ENCODE measurements at places on chromosomes 7 and 10. TPM values are rescaled to one million over a fixed set of nuclear protein-coding genes. Genes with fewer than 3 reads are reported as not detected.

- no peak for DNase-seq
Measured at GRCh38 chr10:84097787-84098353, 41.4 kb upstream of the GHITM start.

DNA sequence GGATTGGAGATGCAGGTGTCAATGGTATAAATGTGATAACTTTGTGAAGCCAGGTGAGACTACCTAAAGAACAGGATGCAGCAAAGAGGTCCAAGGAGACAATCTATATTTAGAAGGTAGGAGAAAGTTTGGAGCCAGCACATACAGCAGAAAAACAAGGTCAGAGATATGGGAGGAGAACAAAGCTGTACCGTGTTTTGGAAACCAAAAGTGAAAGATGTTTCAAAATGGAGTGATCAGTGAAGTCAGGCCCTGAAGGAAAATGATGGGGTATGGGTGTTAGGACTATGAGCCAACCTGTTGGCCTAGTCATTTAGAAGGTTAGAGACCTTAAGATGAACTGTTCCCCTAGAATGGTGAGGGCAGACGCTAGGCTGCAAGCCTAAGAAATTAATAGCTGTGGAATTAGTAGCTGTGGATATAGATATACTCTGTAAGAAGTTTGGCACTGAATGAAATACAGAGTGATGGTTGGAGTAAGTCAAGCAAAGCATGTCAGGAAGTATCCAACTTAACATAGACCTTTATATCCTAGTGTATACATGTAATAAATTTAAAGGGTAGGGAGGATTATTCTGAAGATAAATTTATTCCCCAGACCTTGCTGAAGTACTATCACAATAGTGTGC, 149.8 kb upstream of the WNT16 start:
- no peak for DNase-seq

Gene KLF6
- polyA plus RNA-seq = 41.8 TPM

- no peak for DNase-seq
Measured at GRCh38 chr10:97128039-97128492, 57.7 kb downstream of the SLIT1 start.

DNA sequence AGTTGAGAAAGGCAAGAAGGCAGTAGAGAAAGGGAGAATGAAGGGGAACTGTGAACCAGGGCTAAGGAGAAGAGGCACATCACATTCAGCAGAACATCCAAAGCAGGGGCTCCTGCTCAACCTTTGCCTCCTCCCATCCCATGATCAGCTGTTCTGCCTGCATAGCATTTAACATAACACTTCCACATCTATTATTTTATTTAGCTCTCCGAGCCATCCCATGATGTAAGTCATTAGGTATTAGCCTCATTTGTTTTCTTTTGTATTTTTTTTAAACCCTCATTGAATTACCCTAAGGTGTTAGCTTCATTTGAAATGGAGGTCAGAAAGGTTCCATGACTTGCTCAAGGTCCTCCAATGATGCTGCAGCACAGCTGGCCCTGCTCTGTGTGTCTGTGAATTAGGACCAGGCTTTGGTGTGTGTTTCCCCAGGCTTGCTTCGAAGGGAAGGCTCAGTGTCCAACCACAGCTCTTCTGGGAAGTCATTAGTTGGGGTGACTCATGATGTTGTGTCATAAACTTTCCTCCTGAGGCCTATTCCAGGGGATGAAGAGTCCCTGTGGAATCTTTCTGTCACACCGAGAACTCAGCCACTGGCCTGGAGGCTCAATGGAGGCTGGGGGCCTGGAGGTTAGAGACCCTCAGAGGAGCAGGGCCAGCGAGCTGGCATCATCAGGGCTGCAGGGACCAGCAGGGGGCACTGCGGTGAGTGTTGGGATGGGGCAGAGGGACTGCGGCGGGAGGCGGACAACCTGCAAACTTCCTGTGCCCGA, 16.5 kb downstream of the NPFFR1 start:
- peak; percentile 97 for DNase-seq

Data from BJ (cell line).